ENCODE measurements at places on chromosomes 12 and 14.

GRCh38 chr14:50093496-50093895 lies 22.9 kb downstream of the VCPKMT start:
- no peak for DNase-seq

- peak; percentile 75 for DNase-seq
Measured at GRCh38 chr14:21917699-21918436, 244.2 kb upstream of the OR4E1 start.

DNA sequence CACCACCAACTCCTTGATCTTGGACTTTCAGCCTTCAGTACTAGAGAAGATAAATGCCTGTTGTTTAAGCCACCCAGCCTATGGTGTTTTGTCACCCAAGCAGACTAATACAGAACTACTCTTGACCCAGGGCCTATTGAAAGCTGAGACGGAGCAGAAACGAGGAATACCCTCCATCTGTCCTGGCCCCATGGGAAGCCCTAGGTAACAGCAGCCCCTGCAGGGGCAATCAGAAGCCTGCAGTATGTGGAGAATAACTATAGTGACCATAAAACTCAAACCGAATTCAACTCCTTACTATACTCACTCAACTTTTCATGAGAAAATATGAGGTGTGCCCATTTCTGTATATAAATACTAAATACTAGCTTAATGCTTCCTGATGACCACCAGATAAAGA lies 307.4 kb downstream of the NUAK1 start:
- no peak for DNase-seq

DNA sequence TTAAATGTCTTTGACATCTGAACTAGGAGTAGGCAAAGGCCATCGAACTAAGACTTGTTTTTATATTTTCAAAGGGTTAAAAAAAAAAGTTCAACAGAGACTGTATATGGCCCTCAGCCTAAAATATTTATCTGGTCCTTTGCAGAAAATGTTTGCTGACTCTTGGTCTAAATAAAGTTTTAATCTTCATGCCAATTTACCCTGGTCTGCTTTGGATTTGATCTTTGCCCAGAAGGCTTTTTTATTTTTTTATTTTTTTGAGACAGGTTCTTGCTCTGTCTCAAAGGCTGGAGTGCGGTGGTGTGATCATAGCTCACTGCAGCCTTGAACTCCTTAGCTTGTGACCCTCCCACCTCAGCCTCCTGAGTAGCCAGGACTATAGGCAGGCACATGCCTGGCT lies 47.1 kb downstream of the SPATS2 start:
- no peak for DNase-seq

DNA sequence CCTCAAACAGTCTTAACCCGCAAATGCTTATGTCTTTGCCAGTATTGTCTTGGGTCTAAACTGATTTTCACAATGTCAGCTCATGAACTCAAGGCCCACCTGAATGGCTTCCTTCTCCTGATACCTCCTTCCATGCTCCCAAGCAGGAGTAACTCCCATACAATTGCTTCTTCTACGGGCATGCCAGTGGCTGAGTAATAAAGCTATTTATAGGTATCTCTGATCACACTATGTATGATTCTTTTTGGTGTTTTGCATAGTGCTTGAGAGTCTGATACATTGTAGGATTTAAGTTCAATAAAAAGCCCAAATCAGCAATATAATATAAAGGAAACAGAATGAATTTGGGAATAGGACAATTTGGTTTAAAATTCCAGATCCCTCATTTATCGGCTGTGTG lies 235.0 kb upstream of the DCN start:
- DNase-seq, result no peak
